ENCODE measurements at places on chromosomes 13 and 19.
A peak's percentile ranks its signal among the peaks of the same experiment; 100 is the strongest.

DNA sequence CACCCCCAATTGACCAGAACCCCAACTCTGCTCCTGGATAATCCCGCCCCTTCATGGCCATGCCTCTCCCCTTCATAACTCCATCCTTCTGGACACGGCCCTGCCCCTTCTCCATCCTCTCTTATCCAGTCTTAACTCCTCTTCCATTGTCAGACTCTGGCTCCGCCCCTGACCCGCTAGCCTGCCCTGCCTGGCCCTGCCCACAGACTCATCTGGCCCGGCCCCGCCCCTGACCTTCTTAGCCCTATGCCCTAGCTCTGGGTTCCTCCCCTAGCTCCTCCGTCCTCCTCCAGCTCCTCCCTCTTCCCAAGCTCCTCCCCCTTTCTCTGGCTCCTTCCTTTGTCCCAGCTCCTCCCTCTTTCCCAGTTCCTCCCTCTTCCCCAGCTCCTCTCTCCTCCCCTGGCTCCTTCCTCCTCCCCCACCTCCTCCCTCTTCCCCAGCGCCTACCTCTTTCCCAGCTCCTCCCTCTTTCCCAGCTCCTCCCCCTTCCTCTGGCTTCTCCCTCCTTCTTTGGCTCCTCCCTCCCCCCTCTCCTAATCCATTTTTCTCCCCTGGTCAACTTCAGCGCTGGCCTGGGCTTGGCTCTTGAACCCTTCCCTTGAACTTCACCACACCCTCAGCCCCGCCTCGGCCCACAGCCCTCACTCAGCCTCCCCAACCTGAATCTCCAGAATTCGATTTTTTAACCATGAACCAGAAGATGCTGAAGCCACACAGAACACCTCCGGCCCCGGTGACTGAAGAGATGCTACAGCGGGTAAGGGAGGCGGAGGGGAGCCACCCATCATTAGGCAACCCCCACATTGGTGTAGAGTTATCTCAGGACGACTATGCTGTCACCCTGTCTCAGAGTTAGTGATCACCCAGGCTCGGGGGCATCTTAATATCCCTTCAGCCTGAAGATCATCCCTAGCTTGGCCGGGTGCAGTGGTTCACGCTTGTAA, 9.2 kb upstream of the ZNF358 start:
- DNase-seq = peak; percentile 100

DNA sequence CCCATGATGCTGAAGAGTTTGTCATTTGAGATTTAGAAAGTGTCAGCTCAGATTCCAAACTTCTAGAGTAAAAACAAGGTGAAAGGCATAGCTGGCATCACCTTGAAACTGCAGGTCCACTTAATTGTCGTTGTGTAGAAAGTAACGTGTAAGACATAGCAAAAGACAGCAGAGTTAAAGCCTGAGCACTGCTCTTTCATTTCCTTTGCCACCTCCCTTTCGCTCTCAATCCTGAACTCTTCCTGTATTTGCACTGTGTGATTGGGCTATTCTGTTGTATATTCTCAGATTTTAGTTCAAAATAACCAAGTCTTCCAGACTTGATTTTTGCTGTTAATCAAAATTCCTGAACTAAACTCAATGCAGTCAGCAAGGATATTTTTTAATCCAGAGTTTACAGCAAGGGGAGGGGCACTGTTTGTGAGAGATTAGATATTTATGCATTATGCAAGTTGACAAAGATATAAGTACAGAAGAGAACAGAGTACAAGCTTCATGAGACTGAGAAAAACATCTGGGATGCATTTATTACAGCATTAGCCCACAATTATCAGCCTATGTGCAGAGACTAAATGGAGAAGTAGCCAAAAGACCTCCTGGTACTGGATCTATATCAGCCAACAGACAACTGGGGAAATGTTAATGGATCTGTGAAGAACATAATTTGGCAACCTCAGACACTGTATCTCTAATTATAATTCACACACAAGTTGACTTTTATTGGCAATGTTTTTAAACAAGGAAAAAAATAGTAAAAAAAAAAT, 328.6 kb downstream of the SUCLA2 start:
- no peak for DNase-seq

DNA sequence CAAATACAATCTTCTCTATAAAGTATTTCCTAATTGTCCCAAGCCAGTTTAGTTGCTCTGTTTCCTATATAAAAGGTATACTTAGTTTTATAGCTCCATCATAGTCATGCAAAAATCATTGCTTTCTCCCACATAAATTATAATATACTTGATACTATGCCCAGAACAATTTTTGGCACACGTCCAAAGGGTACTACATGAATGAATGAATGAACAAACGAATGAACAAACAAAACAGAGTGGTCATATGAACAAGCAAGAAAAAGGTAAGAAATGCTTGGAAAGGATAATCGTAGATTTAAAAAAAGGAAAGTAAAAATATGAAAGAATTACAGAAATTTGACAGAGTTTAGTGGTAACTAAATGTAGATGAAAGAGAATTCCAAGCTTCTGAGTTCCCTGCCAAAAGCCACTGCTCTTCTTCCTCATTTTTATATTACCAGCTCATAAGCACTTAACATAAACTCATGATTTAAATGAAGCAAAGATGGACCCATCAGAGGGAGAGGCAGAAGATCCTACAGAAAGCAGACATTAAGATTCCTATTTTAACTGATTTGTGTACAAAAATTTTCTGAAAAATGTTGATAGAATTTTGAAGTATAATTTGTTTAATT, 123.2 kb downstream of the ENOX1 start:
- no peak for DNase-seq

DNA sequence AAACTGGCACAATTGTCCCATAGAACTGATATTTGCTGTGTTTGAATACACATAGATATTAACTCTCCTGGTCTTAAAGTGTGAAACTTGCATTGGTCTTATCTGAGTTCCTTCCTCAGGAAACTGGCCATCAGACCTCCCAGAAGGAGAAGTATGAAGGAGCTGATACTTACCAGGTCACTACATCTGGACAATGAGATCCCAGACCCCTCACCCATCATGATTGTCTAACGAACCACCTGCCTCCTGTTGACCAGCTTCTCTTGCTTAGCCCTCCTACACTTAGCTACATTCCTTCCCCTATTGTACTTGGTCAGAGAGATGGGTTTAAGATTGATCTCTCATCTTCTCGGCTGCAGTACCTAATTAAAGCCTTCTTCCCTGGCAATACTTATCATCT, 413.3 kb downstream of the KCTD12 start:
- no peak for DNase-seq

GRCh38 chr19:39158646-39159260, 33.2 kb downstream of the PAK4 start:
- DNase-seq = no peak

All from HAP-1 (cell line).